ENCODE measurements at places on chromosomes 6 and 20.

GRCh38 chr20:4068708-4069107 is 53.4 kb upstream of the RNF24 start:
- no peak for DNase-seq

DNA sequence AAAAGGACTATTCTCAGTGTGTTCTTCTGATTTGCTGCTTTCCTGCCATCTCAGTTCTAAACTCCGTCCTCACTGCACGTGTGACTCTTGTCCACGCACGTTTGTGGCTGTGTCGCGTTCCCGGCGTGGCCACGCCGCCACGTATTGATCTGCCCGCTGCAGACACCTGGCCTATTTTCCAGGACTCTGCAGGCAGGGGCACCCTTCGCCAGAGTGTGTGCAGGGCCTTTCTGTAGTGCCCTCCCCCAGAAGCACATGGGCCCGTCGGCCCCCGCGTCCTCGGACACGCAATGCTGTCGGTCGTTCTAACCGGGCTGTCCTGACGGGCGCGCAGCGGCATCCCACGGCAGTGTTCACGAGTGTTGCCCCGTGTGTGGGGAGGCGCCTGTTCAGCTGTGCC is 87.6 kb downstream of the YTHDF1 start:
- DNase-seq = no peak

DNA sequence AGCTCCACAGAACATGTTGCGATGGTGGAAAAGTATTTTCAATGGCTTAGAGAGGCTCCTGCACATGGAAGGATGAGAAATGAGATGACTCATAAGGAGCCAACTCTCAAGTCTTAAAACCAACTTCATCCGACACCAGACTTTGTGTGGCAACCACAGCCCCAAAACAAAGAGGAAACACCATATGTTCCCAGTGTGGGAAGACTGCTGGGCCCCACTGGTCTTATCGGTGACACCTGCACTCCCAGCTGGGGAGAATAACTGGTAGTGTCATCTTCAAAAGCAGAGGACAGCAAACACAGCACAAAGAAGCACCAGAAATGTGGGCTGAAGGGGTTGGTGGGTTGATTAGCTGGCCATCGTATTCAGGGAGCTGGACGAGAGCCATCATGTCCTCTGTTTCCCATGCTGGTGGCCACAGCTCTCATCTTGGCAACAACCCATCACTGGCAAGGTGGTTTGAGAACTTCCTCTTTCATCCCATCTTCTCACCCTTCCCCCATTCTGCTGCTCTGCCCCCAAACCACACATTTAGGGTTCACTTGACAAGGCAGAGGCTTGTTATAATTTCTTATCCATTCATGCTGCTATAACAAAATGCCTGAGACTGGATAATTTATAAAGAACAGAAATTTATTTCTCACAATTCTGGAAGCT is 46.0 kb upstream of the TASP1 start:
- DNase-seq = no peak

GRCh38 chr6:10884245-10884972 is 2.4 kb upstream of the SYCP2L start:
- DNase-seq = no peak

DNA sequence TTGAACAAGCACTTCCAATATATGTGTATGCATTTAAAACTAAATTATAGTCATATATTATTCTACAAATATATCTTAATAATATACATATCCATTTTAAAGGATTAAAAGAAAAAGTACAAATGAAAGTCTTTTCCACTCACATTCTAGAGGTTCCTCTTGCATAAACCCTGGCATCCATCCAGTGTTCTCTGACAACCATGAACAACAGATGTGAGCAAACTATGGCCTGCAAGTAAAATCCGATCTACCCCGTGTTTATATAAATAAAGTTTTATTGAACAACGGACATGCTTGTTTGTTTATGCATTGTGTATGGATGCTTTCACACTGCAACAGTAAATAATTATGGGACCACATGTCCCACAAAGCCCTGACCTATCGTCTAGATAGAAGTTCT is 1122.3 kb downstream of the EPHA7 start:
- no peak for DNase-seq

DNA sequence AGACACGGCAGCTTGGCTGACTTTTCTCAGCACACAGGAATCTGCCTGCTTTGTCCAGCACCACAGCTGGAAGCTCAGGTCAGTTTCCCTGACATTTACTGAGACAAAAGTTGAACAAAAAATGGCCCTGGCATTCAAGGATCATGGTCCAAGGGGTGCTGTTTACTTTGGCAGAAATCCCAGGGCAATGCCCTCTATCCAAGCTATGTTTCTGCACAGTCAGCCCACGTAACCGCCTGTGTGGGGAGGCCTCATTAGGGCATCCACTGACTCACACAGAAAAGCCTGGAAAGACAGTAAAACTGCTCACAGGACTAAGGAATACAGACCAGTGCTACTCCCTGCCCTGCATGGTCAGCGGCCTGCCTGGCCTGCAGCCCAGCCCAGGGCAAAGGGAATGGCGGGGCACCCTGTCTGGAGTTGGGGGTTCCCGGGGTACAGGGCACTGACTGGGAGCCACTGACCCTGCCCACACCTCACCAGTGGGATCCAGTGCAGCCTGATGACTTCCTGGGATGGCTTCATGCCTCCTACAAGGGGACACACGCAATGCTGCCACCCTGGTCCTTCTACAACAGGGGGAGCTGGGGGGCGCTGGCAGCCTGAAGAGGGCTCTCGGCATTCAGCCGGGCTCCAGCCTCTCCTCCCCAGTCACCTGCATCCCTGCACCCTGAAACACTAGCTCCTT is 77.1 kb downstream of the NINL start:
- DNase-seq = no peak

DNA sequence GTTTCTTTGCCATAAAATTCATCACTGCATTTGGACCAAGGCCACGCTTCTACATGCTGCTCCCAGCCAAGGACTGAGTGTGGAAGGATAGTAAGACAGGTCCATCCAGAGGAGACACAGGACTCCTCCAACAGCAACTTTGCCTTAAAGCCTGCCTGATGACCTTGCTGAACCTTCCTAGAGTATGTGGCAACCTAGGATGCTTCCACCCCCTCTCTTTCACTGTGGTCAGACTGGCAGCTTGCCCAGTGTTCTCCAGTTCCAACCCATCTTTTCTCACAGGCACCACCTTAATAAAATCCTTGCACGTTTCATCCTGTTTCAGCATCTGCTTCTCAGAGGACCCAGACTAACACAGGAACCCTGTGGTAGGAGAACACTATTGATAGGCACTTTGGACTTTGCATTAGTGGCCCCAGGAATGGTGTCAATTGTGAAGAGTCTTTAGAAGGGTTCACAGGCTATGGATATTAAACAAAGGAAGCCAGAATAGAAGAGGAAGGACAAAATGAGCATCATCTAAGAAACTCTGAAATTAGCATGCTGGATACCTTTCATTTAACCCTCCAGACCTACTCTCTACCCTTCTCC is 2.4 kb upstream of the PKHD1 start:
- no peak for DNase-seq

GRCh38 chr6:118565311-118565960 is 17.3 kb downstream of the PLN start:
- peak; percentile 62 for DNase-seq

GRCh38 chr6:161792851-161793493 is 519.1 kb upstream of the AGPAT4 start:
- no peak for DNase-seq

DNA sequence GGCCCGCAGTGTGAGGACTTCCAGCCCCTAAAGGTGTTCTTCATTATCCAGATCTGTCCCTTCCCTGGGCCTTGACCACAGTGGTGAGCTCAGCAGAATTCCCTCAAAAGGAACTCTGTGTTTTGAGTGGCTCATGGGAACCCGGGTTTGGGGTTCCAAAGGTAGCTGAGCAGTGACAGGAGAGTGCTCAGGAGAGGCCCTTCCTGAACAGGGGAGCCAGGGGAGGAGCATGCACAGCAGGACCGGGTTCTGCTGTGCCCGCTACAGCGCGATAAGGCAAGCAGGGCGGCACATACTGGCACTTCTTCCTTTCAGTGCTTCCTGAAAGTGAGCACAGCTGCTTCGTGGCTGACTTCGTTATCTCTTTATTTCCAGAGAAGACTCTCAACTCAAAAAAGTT is 88.3 kb downstream of the SSR1 start:
- DNase-seq = no peak

- no peak for DNase-seq
These were observed 16.0 kb downstream of the TCFL5 start for GRCh38 chr20:62845416-62846160.

DNA sequence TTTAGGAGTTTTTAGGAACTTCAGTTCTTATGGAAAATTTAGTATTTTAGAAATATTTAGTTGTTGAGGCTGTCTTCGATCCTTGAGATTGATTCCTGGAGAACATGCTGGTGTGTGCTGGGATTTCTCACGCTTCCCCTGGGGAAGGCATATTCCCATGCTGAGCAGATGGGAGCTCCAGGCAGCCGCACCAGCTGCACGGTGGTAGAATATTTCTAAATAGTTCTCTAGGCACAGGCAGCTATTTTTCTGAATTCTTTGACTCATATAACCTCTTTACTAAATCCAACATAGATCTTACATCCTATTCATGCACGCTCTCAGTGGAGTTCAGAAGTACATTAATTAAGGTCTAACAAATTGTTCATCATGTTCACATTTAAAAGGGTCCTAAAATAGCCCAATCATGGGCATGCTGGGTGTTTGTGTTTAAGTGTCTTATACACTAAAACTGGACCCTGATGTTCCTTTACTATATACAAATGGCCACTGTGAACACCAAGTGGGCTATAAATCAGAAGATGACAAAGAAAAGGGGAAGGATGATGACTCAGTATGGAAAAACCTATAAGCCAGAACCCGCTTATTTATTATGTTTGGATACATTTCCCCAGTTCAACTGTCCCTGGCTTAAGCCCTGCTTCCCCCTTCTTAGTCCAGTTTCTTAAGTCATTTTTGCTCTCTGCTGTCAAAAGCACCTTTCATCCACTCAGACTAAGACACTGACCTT is 138.5 kb downstream of the UST start:
- DNase-seq = no peak

- no peak for DNase-seq
These were observed 87.8 kb upstream of the SIRPA start for GRCh38 chr20:1807394-1807793.

DNA sequence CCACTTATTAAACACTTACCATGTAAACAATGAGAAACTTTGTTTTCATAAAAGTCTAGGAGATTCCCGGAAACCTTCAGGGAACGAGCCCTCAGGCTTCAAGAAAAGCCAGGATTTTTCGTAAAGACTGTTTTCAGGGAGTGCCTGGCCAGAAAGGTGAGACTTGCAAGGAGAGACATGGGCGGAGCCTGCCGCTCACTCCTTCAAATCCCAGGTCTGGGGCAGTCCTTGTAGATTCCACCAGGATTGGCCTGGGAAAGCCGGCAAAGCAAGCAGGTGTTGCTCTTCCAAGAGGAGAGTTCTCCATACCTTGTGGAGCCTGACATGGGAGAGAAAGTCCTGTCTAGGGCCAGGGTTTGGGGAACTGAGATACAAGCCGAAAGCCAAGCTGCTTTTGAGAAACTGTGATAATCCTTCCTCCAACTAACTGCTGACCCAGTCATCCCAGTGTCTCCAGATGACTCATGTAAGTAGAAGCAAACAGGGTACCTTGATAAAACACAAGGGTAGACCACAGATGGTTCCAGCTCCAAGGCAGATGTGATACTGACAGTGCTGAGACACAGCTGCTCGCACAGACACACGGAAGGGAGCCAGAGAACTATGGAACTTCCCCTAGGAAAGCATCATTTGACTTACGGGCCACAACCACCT is 69.4 kb upstream of the NAA20 start:
- DNase-seq = no peak

GRCh38 chr6:54111341-54112045 is at the start of gene MLIP:
TSS of gene MLIP (plus strand) at chr6:54111443. CDS start at chr6:54111480, 37 bp downstream.
- DNase-seq = no peak

GRCh38 chr6:152127432-152128165 is 320.1 kb downstream of the ESR1 start:
- no peak for DNase-seq

DNA sequence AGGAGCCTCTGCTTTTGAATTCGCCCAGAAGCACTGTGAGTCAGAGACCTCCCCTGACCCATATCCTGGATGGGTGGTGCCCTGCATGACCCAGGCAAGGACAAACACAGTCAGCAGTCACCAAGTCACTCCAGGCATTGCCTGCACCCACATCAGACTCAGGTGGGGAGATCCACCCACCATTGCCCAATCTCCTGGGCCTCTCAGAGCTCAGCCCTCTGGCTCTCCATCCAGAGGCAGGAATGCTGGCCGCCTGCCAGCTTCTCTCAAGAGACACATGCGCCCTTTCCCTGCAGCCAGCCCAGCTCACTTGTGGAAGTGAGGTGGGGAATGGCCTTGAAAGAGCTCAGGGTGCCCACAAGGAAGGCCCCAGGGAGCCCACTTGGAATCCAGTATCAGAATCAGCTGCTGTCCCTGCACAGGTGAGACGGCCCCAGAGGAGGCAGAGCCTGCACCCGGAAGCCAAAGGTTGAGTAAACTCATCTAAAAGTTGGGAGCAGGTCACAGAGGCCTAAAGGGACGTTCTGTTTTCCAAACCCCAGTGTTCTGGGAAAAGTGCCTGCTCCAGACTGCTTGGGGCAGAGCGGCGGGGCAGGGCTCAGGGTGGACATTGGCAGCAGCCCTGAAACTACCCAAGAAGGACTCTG is 129.8 kb downstream of the PREX1 start:
- DNase-seq = no peak

DNA sequence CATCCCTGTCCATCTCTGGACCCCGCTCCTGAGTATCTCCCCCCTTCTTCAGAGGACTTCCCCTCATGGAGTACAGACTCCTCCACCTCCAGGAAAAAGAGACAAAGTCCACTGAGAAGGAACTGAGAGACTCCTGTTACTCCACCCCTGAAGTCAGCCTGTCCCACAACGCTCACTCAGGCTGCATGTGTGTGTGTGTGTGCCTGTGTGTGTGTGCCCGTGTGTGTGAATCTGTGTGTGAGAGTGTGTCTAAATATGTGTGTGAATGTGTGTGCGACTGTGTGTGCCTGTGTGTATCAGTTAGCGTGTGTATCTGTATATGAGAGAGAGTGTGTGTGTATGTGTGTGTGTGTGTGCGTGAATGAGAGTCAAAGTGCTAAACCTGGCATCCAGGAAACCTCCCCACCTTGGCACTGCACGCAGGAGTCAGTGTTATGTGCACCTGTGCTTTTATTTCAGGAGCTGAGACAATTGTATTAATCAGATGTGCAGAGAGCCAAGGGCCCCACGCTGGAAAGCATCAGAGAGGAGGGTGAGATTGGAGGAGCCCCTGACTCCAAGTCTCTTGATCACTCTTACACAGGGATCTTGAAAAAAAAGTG is 39.0 kb downstream of the HLA-A start:
- no peak for DNase-seq

DNA sequence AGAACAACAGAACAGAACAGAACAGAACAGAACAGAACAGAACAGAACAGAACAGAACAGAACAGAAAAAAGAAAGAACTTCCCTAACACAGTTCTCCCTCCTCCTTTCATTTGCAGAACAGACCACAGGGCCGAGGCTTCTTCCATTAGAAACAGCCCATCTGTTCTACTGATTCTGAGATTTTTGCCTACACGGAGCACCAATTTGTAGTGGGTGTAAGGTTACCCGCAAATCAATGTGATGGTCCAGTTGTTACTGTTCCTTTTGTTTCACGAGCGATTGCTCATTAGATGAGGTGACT is 734 bp upstream of the OGFRL1 start:
- DNase-seq = no peak

GRCh38 chr6:169913096-169913638 is 161.7 kb downstream of the ERMARD start:
- DNase-seq = no peak

Measured in CD4-positive, alpha-beta T cell treated with Interleukin-6 at 100 ng/mL for 8 hours (primary cell).